Right atrium auricular region (tissue), 2 donors: ENCODE measurements at places on chromosomes 3 and 15.

DNA sequence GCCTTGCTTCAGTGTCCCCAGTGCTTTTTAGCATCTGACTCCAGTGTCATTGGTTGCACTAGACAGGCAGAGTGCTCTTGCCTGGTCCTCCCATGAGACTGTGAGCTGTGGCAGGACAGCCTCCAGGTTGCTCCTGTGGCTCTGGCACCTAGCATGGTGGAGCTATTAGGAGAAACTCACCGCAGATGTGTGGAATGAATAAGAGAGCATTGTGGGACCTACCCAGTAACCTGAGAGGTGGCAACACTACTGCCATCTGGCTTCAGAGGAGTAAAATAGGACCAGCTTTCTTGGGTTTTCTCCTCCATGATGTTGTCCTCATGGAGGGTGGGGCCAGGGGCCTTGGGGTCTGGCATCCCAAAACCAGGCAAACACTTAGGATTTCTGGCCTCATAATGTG, 183.6 kb downstream of the EPHB1 start:
- DNase-seq = no peak

GRCh38 chr15:81047928-81048327, 47.2 kb downstream of the TLNRD1 start:
- no peak for DNase-seq

DNA sequence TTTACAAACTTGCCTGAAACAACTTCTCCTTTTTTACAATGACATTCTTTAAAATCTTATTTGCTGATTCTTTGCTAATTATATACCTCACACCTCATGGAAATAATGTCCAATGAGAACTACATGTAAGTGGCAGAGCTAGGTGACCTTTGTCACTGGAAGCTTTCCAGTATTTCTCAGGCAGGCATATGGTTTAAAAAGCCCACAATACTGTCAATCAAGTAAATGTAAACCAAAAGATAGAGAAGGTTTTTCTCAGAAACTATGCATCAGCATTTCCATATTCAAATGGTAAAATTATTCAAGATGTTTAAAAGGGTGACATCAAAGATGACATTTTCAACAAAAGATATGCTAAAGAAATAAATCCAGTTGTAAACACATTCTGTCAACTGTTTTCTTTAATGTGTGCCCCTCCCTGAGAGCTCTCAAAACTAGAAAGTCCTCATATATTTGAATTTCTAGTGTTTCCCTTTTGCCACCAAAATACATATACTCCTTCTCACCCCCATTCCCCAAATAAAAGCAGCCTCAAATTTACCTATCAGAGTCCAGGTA, 10.1 kb upstream of the STRIT1 start:
- DNase-seq = no peak

DNA sequence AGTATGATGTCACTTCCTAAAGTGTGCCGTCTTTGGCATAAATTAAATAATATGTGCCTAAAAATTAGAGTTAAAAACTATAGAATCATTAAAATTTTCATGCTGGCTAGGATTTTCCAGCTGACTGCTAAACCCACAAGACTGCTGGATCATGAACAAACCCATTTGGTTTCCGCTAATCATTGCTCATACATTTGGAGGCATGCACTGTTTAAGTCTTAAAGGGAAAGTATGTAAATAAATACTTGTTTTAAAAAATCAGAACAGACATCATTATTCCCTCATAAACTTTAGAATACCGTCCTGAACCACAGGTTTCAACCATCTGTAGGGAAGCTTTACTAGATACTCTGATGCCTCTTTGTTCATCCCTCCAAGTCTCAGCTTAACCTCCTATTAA, 26.5 kb downstream of the ATP6V1A start:
- DNase-seq = no peak

DNA sequence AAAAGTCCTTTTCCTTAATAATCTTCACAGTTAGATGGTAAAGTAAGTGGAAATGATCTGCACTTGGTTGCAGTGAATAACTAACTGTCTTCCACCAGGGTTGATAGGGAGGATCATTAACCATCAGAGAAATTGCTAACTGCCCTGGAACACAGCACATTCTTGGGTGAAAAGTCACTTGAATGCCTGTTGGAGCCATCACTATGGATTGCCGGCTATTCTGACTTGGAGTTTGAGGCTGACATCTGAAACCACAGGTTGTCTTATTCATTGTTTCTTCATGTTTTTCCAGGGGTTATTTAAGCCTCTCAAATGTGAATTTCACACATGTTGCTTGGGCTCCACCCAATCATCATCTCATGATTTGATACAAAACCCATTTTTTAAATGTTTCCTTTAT, 901.4 kb downstream of the MCTP2 start:
- DNase-seq = no peak

- DNase-seq = no peak
Measured at GRCh38 chr3:119333773-119334509, 39.8 kb downstream of the ARHGAP31 start.

GRCh38 chr3:128226795-128227395, 73.6 kb downstream of the EEFSEC start:
- DNase-seq = no peak

DNA sequence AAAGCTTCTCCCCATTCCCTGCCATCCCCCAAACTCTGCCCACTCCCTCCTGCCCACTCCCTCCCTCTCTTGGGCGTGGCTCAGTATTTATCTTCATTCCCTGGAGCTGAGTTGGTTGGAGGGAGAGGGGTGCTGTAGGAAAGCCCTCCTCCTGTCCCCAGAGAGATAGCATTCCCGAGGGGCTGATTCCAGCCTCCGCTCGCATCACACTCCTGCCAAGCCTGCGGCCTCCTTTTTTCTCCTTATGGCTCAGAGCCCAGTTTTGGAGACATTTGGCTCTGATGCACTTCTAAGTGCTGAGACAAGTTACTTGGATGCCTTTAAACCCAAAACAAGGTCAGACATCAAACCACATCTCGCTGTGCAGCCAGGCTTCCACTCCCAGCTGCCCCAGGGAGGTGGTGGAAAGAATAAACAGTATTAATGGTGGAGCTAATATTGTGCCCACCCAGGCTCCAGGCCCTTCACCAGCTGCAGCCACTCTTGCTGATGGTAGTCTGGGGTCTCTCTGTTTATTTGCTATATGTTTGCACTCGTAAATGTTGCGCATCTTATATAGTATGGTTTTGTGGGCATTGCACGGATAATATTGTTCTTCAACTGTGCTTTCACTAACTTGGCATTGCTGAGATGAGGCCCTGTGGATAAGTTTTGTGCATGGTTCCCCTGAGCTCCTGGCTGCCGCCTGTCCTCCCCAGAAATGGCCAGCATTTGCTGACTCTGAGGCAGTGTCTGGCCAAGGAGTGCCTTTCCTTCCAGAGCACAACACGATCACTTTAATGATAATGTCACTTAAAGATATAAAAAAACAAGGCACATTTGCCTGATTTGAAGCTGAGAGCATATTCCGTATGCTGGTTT, 157.2 kb downstream of the LRRC28 start:
- DNase-seq = peak; percentile 60

DNA sequence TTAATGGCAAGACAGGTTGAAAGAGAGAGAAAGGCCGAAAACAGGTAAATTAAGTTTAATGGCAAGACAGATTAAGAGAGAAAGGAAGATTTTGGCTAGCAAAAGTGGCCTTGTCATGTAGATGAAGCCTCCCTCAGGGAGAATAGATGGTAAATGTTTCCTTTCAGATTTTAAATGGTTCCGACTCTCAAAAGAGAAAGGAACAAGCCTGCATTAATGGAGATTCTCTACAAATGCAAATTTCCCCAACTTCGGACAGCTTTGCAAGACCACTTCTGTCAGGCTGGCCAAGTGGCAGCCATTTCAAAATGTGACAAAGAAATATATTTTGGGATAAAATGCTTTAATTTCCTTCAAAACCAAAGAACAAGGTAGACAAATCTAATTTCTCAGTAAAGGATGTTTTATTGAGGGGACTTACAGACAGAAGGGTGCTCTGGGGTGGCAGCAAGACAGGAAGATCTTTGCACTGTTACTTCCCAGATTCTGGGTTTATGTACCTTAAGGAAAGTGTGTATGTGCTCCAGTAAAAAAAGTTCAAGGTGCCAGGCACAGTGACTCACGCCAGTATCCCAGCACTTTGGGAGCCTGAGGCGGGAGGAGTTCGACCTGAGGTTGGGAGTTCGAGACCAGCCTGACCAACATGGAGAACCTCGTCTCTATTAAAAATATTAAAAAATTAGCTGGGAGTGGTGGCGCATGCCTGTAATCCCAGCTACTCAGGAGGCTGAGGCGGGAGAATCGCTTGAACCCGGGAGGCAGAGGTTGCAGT, 626.3 kb upstream of the NAALADL2 start:
- DNase-seq = no peak

DNA sequence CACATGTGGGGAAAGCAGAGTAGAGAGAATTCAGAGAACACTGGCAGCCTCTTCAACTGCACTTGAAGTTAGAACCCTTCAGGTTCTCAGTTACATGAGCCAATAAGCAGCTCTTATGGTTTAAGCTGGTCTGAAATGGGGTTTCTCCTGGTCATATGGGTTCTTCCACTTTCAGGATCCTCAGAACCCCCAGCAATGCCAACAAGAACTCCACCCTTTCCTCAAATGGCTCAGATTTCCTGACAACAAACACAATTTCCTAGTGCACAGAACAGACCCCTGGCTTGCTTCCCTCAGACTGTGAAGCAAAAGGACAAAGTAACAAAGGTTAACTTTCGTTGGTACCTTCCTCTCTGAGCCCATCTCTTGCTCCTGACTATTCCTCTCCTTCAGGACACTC, 23.9 kb upstream of the FRMD4B start:
- no peak for DNase-seq

GRCh38 chr3:177441813-177442646, 244.7 kb upstream of the TBL1XR1 start:
- no peak for DNase-seq

- no peak for DNase-seq
Measured at GRCh38 chr15:62063825-62064635, 2.7 kb upstream of the C2CD4A start.

DNA sequence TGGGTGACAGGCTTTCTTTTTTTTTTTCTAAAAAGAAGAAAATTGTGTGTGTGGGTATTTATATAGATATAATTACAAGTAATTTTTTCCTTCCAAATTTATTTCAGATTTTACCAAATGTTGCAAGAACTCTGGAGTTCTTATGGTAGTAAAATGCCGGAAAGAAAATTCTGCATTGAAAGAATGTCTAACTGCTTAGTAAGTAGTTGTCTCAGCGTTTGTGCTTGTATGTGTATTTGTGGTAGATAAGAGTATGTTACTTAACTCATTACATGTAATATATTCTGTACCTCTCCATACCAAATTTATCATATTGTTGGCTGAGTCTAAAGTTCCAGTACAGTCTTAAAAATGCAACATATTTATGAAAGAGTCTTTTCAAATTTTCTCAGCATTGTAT, 32.3 kb upstream of the ZCWPW2 start:
- DNase-seq = no peak
